ENCODE measurements at places on chromosomes 16 and 17. TPM values are rescaled to one million over a fixed set of nuclear protein-coding genes. Genes with fewer than 3 reads are reported as not detected.

HOXB5 gene
- 0.20 TPM for total RNA-seq

DNA sequence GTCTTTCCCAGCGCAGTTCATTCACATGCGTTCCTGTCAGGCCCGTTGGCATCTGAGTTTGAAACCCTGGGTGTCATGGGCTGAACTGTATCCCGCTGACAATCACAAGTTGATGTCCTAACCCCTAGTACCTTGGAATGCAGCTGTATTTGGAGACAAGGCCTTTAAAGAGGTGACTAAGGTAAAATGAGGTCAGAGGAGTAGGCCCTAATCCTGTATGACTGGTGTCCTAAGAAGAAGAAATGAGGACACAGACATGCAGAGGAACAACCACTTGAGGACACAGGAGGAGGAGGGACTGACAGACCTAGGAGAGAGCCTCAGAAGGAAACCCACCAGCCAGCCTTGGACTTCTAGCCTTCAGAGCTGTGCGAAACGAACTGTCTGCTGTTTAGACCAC lies 33.1 kb downstream of the TRPV2 start:
- DNase-seq = no peak
- no peak overlapping the region for H3K27ac ChIP-seq
- H3K36me3 ChIP-seq = no peaks in the 10 kb centered on the region
- peaks cover 6% of the 10 kb centered on the region for H3K4me1 ChIP-seq

- no peaks in the 10 kb centered on the region for H3K36me3 ChIP-seq
- no peaks in the 10 kb centered on the region for H3K27me3 ChIP-seq
- no peaks in the 10 kb centered on the region for H3K4me1 ChIP-seq
- peak overlapping the region; percentile 63 for H3K4me3 ChIP-seq
These were observed 858 bp downstream of the NUBP1 start for GRCh38 chr16:10744370-10745030.

NPIPA2 gene
- total RNA-seq = 6.5 TPM

GRCh38 chr16:89359264-89360147 lies 130.9 kb downstream of the ANKRD11 start:
- peaks cover 28% of the 10 kb centered on the region for H3K4me1 ChIP-seq
- H3K4me3 ChIP-seq = no peak overlapping the region
- DNase-seq = peak; percentile 67
- no peaks in the 10 kb centered on the region for H3K27me3 ChIP-seq
- no peak overlapping the region for H3K27ac ChIP-seq

DNA sequence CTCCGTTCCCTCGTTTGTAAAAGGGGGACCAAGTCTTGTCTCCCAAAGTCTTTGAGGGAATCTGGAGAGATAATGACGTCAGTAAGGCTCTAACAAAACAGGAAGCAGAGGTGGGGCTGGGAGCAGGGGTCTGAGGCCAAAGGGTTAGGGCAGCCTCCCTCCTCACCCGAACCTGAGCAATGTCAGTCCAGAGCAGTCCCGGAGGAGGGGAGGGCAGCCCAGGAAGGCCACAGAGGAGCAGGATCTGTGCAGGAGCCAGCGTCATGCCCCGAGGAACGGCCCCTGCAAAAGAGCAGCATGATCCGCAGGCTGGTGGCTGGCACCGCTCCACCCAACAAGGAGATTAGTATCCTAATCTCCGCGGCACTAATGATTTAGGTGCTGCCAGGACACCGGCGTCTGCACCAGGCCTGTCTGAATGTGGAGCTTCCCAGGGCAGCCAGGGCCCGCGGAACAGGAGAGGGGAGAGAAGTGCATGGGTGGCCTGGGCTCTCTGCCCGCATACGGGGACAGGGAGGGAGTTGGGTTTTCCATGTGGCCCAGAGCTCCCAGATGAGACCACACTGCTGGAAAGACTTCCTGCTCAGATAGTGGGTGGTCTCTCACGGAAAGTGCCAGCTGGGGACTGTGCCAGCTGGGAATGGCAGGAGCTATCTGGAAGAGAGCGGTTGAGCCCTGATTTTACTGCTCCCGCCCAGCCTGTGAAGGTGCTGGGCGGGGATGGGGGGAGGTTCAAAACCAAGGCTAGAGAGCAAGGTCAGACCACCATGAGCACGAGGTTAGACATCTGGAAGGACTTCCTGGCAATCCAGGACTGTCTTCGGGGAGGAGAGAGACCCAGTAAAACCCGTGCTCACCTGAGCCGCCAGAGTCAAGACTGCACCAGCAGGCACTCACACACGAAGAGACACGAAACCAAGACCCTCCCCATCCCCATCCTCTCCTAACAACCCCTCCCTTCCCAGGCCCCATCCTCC lies 11.0 kb upstream of the KRT17 start:
- H3K27me3 ChIP-seq = no peaks in the 10 kb centered on the region
- no peak overlapping the region for H3K27ac ChIP-seq
- peaks cover 7% of the 10 kb centered on the region for H3K4me1 ChIP-seq
- H3K36me3 ChIP-seq = no peaks in the 10 kb centered on the region

PYY gene
- total RNA-seq = not detected

DNA sequence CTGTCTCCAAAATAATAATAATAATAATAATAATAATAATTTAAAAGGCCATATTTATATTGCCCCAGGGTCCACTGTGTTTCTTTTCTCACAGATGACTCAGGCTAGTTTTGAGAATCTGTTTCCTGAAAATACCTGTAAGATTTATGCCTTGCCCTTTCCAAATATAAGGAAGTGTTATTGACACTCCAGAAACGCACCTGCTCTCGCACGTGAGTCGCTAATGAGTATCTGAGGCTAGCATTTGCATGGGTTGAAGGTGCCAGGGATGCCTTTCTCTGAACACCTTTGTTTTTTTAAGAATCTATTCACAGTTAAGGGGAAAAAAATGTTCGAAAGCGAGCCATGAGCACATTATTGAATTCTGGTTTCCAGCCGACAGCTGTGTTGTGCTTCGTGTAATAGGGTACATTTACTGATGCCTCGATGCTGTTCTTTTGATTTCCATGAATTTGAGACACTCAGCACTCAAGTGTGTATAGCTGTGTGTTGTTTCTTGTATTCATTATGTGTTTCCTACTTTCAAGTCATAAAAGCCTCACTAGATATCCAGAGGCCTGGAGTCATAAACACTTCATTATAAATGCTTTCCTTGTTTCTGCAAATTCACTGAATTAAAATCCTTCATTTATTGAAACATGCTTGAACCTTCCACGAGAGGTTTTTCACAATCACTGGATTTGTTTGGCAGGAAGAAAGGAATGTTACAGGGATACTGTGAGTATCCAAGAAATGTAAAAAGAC lies 45.0 kb upstream of the NOL11 start:
- peaks cover 2% of the 10 kb centered on the region for H3K4me1 ChIP-seq
- H3K36me3 ChIP-seq = no peaks in the 10 kb centered on the region
- H3K27me3 ChIP-seq = no peaks in the 10 kb centered on the region
- H3K4me3 ChIP-seq = no peak overlapping the region
- DNase-seq = no peak

DNA sequence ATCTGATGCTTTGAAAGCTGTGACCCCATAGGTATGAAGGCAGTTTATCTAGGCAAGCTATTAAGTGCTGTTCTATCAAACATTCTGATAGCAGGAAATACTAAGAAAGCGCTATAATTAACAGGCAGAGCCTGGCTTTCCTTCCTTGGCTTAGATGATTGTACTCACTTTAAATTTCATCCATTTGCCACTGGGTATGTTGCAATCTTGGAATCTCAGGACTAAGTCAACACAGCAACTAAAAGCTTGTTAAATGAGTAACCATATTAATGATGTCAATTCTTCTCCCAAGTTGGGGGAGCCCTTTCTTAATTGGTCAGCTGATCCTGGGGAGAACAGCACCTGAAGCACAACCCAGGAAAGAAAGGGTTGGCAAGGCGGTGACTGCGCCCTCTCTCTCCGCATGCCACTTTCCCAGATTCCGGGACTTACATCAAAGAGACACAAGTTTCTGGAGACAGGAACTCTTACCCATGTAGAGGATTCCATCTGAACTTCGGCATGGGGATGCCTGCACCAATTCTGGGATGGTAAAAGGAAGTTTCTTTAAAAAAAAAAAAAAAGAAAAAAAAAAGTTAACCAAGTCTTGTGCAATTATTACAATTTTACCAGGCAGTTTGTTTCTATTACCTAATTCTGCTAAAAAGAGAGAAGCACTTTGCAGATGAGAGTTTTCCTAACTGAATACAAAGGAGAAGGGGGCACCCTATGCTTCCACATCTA lies 54.4 kb upstream of the ICAM2 start:
- no peaks in the 10 kb centered on the region for H3K27me3 ChIP-seq
- no peak for DNase-seq
- no peaks in the 10 kb centered on the region for H3K4me1 ChIP-seq
- no peak overlapping the region for H3K4me3 ChIP-seq
- H3K27ac ChIP-seq = no peak overlapping the region

MYH1 gene
- total RNA-seq = not detected

HSPB9 gene
- total RNA-seq = 0.95 TPM

BTBD17 gene
- total RNA-seq = not detected

- no peaks in the 10 kb centered on the region for H3K36me3 ChIP-seq
- H3K27me3 ChIP-seq = no peaks in the 10 kb centered on the region
- H3K4me1 ChIP-seq = peaks cover 35% of the 10 kb centered on the region
- peak; percentile 81 for DNase-seq
- no peak overlapping the region for H3K27ac ChIP-seq
These were observed 61.1 kb upstream of the CIBAR2 start for GRCh38 chr16:85173146-85173980.

TXNL4B gene
- total RNA-seq = 14.7 TPM

DNA sequence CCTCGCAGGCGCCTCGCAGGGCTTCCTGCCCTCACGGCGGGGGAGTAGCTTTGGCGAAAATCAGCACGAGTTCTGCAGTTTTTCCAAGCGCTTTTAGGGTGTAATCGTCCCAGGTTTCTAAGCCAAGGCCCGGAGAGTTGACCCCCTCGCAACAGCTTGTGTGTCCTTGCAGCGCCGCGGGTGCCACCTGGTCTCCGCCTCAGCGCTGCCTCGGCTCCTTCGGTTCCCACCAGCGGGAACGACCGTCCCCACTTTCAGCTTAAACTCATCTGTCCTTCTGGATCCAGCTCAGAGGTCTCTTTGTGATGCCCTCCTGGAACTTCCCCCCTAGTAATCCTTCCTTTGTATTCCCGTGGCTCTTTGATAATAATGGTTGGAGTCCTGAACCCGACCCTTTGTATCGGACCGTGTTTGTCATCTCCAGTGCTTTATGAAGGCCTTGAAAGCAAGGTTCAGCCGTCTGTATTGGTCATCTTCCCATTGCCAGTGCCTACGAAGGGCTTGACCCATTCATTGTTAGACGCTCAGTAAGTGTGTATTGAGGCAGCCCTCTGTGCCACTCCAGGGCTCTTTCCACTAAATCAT lies 858 bp upstream of the SMARCE1 start:
- no peaks in the 10 kb centered on the region for H3K27me3 ChIP-seq
- H3K36me3 ChIP-seq = no peaks in the 10 kb centered on the region
- no peak for DNase-seq
- H3K4me3 ChIP-seq = peak overlapping the region; percentile 63
- H3K27ac ChIP-seq = peak overlapping the region; percentile 96

- no peaks in the 10 kb centered on the region for H3K27me3 ChIP-seq
- peak overlapping the region; percentile 19 for H3K4me3 ChIP-seq
- peaks cover 26% of the 10 kb centered on the region for H3K4me1 ChIP-seq
- peak overlapping the region; percentile 99 for H3K27ac ChIP-seq
- no peaks in the 10 kb centered on the region for H3K36me3 ChIP-seq
These were observed 591 bp upstream of the TNFSF13 start for GRCh38 chr17:7557775-7558543.

KRT13 gene
- not detected for total RNA-seq

RANBP10 gene
- total RNA-seq = 18.6 TPM

- H3K27ac ChIP-seq = no peak overlapping the region
- no peaks in the 10 kb centered on the region for H3K4me1 ChIP-seq
- no peaks in the 10 kb centered on the region for H3K36me3 ChIP-seq
- no peaks in the 10 kb centered on the region for H3K27me3 ChIP-seq
These were observed 8.4 kb downstream of the LPO start for GRCh38 chr17:58246781-58247180.

GRCh38 chr16:87963400-87963799 lies 12.2 kb downstream of the BANP start:
- H3K36me3 ChIP-seq = no peaks in the 10 kb centered on the region
- H3K4me3 ChIP-seq = no peak overlapping the region
- DNase-seq = no peak
- no peak overlapping the region for H3K27ac ChIP-seq
- no peaks in the 10 kb centered on the region for H3K27me3 ChIP-seq

- H3K4me3 ChIP-seq = no peak overlapping the region
- H3K27ac ChIP-seq = no peak overlapping the region
- H3K27me3 ChIP-seq = no peaks in the 10 kb centered on the region
These were observed 38.5 kb downstream of the PGS1 start for GRCh38 chr17:78416791-78417530.

- no peaks in the 10 kb centered on the region for H3K4me1 ChIP-seq
- no peak overlapping the region for H3K4me3 ChIP-seq
- no peaks in the 10 kb centered on the region for H3K27me3 ChIP-seq
- DNase-seq = no peak
These were observed 205.9 kb downstream of the HS3ST3A1 start for GRCh38 chr17:13395862-13396261.

- no peak overlapping the region for H3K27ac ChIP-seq
- H3K4me3 ChIP-seq = no peak overlapping the region
- no peaks in the 10 kb centered on the region for H3K36me3 ChIP-seq
- no peaks in the 10 kb centered on the region for H3K27me3 ChIP-seq
- no peak for DNase-seq
- H3K4me1 ChIP-seq = no peaks in the 10 kb centered on the region
These were observed 51.8 kb upstream of the GPRC5B start for GRCh38 chr16:19936441-19936840.

GRCh38 chr17:78789149-78789662 lies 7.1 kb upstream of the CYTH1 start:
- no peaks in the 10 kb centered on the region for H3K36me3 ChIP-seq
- H3K4me1 ChIP-seq = peaks cover 3% of the 10 kb centered on the region
- H3K4me3 ChIP-seq = no peak overlapping the region
- peak; percentile 14 for DNase-seq
- H3K27me3 ChIP-seq = no peaks in the 10 kb centered on the region

- no peak overlapping the region for H3K27ac ChIP-seq
- H3K4me1 ChIP-seq = peaks cover 3% of the 10 kb centered on the region
- DNase-seq = no peak
- no peaks in the 10 kb centered on the region for H3K27me3 ChIP-seq
- H3K36me3 ChIP-seq = no peaks in the 10 kb centered on the region
These were observed 10.5 kb upstream of the ALDOA start for GRCh38 chr16:30054959-30055553.

DNA sequence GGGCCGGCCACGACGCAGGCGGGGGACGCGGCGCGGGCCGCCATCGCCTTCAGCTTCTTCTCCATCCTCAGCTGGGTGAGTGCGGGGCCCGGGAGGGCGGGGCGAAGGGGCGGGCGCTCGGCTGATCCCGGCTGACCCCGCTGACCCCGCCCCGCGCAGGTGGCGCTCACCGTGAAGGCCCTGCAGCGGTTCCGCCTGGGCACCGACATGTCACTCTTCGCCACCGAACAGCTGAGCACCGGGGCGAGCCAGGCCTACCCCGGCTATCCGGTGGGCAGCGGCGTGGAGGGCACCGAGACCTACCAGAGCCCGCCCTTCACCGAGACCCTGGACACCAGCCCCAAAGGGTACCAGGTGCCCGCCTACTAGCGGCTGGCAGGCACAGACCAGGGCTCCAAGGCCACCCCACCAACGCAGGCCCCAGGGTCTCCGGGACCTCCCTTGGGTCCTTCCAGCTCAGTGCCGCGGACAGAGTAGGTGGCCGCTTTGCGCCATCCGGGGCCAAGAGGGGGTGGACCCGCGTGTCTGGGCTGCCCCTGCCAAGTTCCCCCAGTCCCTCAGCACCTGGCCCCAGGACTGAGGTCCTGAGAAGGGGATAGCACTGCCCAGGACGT lies 3.0 kb downstream of the SYNGR3 start:
- no peaks in the 10 kb centered on the region for H3K36me3 ChIP-seq
- H3K27me3 ChIP-seq = no peaks in the 10 kb centered on the region
- H3K27ac ChIP-seq = no peak overlapping the region

All from ovary (tissue), 10 donors.